ENCODE measurements at places on chromosomes 4 and X. TPM values are rescaled to one million over a fixed set of nuclear protein-coding genes. Genes with fewer than 3 reads are reported as not detected.

PCDH19 gene
- total RNA-seq = 0.03 TPM

OPN1LW gene
- not detected for total RNA-seq

NLGN4X gene
- total RNA-seq = not detected

- no peaks in the 10 kb centered on the region for H3K27me3 ChIP-seq
- DNase-seq = no peak
- H3K4me1 ChIP-seq = no peaks in the 10 kb centered on the region
- H3K27ac ChIP-seq = no peak overlapping the region
- no peak overlapping the region for H3K4me3 ChIP-seq
Measured at GRCh38 chrX:100319716-100320115, 90.4 kb downstream of the PCDH19 start.

- peaks cover 20% of the 10 kb centered on the region for H3K4me1 ChIP-seq
- H3K36me3 ChIP-seq = no peaks in the 10 kb centered on the region
- no peak overlapping the region for H3K4me3 ChIP-seq
- H3K27me3 ChIP-seq = no peaks in the 10 kb centered on the region
- H3K27ac ChIP-seq = peak overlapping the region; percentile 35
Measured at GRCh38 chr4:76856243-76857073, 41.5 kb downstream of the SOWAHB start.

NHSL2 gene
- total RNA-seq = 0.60 TPM

- no peaks in the 10 kb centered on the region for H3K4me1 ChIP-seq
- no peaks in the 10 kb centered on the region for H3K27me3 ChIP-seq
- no peak overlapping the region for H3K4me3 ChIP-seq
- H3K27ac ChIP-seq = no peak overlapping the region
- no peaks in the 10 kb centered on the region for H3K36me3 ChIP-seq
Measured at GRCh38 chrX:79400623-79401022, 33.5 kb upstream of the ITM2A start.

GPR143 gene
- not detected for total RNA-seq

EDA gene
- 0.11 TPM for total RNA-seq

BST1 gene
- 4.2 TPM for total RNA-seq

AREG gene
- total RNA-seq = 0.77 TPM

DNA sequence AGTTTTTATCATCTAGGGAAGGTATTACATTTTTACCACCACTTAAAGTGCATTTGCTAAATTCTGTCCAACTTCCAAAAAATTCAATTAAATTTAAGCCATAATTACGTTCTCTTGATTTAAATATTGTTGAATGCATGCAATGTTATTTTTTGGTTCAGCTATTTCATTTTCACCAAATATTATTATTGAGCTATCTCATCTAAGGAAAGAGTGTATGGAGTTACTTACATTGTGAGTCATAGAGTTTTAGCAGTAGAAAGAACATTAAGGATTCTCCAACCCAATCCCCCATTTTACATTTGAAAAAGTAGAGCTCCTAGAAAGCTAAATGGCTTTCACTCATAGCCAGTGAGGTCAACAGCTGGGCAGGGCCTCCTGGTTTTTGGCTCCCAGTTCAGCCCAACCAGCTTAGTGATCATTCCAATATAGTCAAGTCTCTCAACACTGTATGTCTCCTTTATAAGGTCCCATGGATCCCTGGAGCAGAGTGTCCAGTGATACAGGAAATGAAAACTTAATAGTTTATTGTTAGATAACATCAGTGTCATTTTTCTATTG lies 60.5 kb downstream of the NDNF start:
- no peak overlapping the region for H3K4me3 ChIP-seq
- no peak for DNase-seq
- H3K4me1 ChIP-seq = no peaks in the 10 kb centered on the region
- H3K27ac ChIP-seq = no peak overlapping the region
- no peaks in the 10 kb centered on the region for H3K36me3 ChIP-seq
- no peaks in the 10 kb centered on the region for H3K27me3 ChIP-seq

DNA sequence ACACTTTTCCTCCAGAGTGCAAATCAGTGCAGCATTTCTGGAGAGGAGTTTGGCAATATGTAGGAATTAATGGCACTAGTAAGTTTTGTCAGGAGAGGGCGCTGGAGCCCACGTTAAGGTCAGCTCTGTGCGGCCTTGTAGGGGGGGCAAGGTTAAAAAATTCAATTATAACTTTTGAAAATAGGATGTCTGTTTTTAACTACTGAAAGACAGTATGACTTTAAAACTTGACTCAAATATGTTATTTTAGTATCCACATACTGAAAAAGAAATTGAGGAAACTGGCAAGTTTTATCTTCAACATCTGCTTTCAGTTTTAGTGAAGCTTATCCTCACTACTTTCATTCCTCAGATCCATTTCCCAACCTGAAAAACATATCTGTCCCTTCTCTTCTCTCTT lies 30.9 kb upstream of the HSD17B13 start:
- no peaks in the 10 kb centered on the region for H3K36me3 ChIP-seq
- peak; percentile 32 for DNase-seq
- peak overlapping the region; percentile 68 for H3K27ac ChIP-seq
- peak overlapping the region; percentile 22 for H3K4me3 ChIP-seq
- peaks cover 19% of the 10 kb centered on the region for H3K4me1 ChIP-seq

AMOT gene
- total RNA-seq = 0.32 TPM

GRCh38 chr4:69793732-69794131 lies 33.3 kb upstream of the SULT1B1 start:
- no peaks in the 10 kb centered on the region for H3K4me1 ChIP-seq
- no peak overlapping the region for H3K4me3 ChIP-seq
- H3K27ac ChIP-seq = no peak overlapping the region
- H3K36me3 ChIP-seq = no peaks in the 10 kb centered on the region
- no peak for DNase-seq

DNA sequence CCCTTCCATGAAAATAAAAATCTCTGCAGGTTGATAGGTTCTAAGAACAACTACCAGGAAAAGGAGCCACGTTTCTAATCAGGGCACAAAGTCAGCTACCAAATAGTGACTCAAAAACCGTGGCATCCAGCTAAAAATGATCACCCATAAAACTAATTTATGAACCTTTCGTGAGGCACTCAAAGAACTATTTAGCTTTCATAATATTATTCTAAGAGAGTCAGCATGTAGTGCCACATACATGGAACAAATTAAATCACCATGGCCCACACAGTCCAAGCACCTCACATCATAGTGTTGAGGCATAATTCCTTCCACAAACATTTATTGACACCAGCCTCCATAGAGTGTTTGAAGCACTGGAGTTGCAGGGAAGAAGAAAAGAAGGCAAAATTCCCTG lies 252.0 kb upstream of the PPARGC1A start:
- no peak for DNase-seq
- no peaks in the 10 kb centered on the region for H3K27me3 ChIP-seq
- H3K27ac ChIP-seq = no peak overlapping the region
- H3K4me1 ChIP-seq = no peaks in the 10 kb centered on the region
- no peak overlapping the region for H3K4me3 ChIP-seq
- H3K36me3 ChIP-seq = no peaks in the 10 kb centered on the region

TMPRSS11E gene
- not detected for total RNA-seq

GRCh38 chr4:158811704-158812103 lies 42.9 kb downstream of the FNIP2 start:
- peak overlapping the region; percentile 57 for H3K4me3 ChIP-seq
- peaks cover 77% of the 10 kb centered on the region for H3K4me1 ChIP-seq
- H3K36me3 ChIP-seq = peaks cover 5% of the 10 kb centered on the region
- peak overlapping the region; percentile 97 for H3K27ac ChIP-seq
- peaks cover 6% of the 10 kb centered on the region for H3K27me3 ChIP-seq

CPZ gene
- 3.5 TPM for total RNA-seq

DNA sequence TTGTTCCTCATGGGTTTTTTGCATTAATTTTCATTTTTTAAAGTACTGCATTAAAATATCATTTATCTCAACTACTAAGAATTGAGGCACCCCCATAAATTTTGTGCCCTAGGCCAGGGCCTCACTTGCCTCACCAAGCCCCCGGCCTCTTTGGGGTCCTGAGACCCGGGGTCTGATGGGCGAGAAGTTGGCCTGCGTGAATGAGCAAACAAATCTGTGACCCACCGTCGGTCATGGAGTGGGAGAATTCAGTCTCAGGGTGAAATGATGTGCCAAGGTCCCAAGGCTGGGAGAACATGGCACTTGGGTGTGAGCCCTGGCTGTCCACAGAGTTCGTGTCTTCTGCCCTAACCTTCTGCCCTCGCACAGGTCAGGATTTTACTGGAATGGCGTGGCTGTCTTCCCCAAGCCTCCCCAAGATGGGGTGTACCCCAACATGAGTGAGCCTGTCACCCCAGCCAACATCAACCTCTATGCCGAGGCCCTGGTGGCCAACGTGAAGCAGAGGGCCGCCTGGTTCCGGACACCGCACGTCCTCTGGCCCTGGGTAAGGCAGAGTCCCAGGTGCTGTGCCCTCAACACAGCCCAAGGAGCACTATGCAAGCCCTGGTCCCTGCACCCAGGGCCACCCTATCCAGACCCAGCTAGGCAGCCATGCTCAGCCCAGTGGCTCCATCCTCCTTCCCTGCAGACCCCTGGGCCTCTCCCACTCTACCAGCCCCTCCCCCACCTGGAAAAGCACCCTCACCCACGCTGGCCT lies 18.0 kb downstream of the MAN2B2 start:
- no peak overlapping the region for H3K4me3 ChIP-seq
- no peak for DNase-seq
- no peaks in the 10 kb centered on the region for H3K27me3 ChIP-seq
- H3K4me1 ChIP-seq = peaks cover 8% of the 10 kb centered on the region
- H3K27ac ChIP-seq = no peak overlapping the region

GRCh38 chr4:37588150-37588549 lies 98.0 kb downstream of the RELL1 start:
- no peak for DNase-seq
- H3K36me3 ChIP-seq = no peaks in the 10 kb centered on the region
- H3K4me3 ChIP-seq = no peak overlapping the region
- no peaks in the 10 kb centered on the region for H3K4me1 ChIP-seq
- H3K27me3 ChIP-seq = peaks cover 10% of the 10 kb centered on the region

PTCHD1 gene
- not detected for total RNA-seq

FHDC1 gene
- 0.28 TPM for total RNA-seq

SSX2 gene
- not detected for total RNA-seq

- no peaks in the 10 kb centered on the region for H3K27me3 ChIP-seq
- no peak overlapping the region for H3K27ac ChIP-seq
- H3K4me1 ChIP-seq = peaks cover 42% of the 10 kb centered on the region
- no peak for DNase-seq
- peaks cover 20% of the 10 kb centered on the region for H3K36me3 ChIP-seq
- H3K4me3 ChIP-seq = no peak overlapping the region
Measured at GRCh38 chr4:39710098-39710896, 12.4 kb downstream of the UBE2K start.

GRCh38 chr4:8468746-8469535 lies 28.4 kb downstream of the TRMT44 start:
- H3K4me1 ChIP-seq = peaks cover 22% of the 10 kb centered on the region
- no peaks in the 10 kb centered on the region for H3K27me3 ChIP-seq
- H3K27ac ChIP-seq = no peak overlapping the region
- H3K4me3 ChIP-seq = no peak overlapping the region
- DNase-seq = peak; percentile 39

- no peak overlapping the region for H3K27ac ChIP-seq
- no peaks in the 10 kb centered on the region for H3K4me1 ChIP-seq
- DNase-seq = peak; percentile 26
- H3K4me3 ChIP-seq = no peak overlapping the region
Measured at GRCh38 chrX:76253432-76253831, 80.6 kb downstream of the PBDC1 start.

DNA sequence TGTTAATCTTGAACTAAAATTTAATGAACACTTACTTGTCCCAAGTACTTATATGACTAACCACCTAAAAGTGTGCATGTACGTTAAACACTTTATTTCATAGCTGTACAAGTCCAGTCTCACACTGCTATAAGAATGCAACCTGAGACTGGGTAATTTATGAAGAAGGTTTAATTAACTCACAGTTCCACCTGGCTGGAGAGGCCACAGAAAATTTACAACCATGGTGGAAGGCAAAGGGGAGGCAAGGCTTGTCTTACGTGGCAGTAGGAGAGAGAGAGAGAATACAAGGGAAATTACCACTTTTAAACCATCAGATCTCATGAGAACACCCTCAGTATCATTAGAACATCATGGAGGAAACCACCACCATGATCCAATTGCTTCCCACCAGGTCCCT lies 748.7 kb upstream of the HS3ST1 start:
- no peak overlapping the region for H3K27ac ChIP-seq
- no peak overlapping the region for H3K4me3 ChIP-seq

FRG2 gene
- not detected for total RNA-seq

GRCh38 chrX:7086384-7086783 lies 61.1 kb upstream of the STS start:
- H3K27me3 ChIP-seq = 0 out of 2 replicates have a peak, but pooled peaks cover 2% of the 10 kb centered on the region
- no peak overlapping the region for H3K27ac ChIP-seq
- H3K4me1 ChIP-seq = peaks cover 31% of the 10 kb centered on the region
- peaks cover 8% of the 10 kb centered on the region for H3K36me3 ChIP-seq
- H3K4me3 ChIP-seq = no peak overlapping the region

KCTD8 gene
- total RNA-seq = not detected

PPP4R3C gene
- total RNA-seq = not detected

DNA sequence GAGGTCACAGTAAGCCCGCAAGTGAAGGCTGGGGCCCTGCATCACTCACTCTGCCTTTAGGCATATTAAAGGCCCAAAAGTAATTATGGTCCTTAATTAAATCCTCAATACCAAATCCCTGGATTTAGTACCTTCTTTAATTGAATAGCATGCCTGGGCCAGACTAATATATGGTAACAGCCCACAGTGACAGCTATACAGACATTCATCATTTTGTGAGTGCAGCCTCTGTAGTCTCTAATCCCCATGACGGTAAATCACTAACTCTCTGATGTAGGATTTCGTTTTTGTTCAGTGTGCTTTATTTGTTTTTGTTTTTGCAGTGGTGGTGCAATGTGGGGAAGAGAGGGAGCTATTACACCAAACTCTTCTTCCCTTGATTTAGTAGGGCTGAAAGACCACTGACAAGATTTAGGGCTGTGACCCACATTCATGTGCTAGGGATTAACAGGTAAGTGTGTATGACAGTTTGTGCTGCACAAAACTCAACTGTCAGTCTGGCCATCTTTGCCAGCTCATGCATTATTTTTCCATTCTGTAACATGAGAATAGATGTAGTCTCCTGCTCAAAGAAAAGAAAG lies 60.6 kb upstream of the SLC39A8 start:
- no peaks in the 10 kb centered on the region for H3K36me3 ChIP-seq
- no peak for DNase-seq
- no peak overlapping the region for H3K27ac ChIP-seq
- no peak overlapping the region for H3K4me3 ChIP-seq
